Erythroblast (primary cell): ENCODE measurements at places on chromosomes 6 and 20.
A peak's percentile ranks its signal among the peaks of the same experiment; 100 is the strongest.

GRCh38 chr20:38336726-38337125, 9.6 kb upstream of the LBP start:
- DNase-seq = no peak

GRCh38 chr6:170388113-170388512, 81.6 kb downstream of the FAM120B start:
- DNase-seq = no peak

GRCh38 chr20:46569961-46570360, 19.5 kb upstream of the OCSTAMP start:
- DNase-seq = no peak

GRCh38 chr6:3356056-3356823, 97.5 kb downstream of the PSMG4 start:
- DNase-seq = peak; percentile 88

GRCh38 chr20:36527331-36528125, 13.8 kb upstream of the MYL9 start:
- DNase-seq = no peak

DNA sequence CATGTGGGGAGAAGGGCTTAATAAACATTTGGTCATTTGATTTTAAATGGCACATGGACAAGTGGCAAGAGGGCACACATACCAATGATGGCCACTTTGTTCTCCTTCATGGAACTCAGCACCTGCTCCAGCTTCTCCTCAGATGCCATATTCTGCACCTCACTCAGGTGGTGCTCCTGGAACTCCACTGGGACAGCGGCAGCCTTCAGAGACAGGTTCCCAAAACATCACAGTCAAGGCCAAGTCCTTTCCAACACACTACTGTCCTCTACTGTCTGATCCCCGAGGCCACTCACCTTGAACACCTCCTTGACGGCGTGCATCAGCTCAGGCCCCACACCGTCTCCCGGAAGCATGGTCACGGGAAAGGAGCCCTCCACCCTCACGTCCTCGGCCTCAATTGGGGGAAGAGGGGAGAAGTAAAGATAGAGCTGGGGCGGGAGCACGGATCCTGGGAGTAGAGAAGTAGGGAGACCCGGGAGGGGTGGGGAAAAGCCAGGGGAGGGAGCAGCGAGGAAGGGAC, 591 bp downstream of the IDH3B start:
- DNase-seq = peak; percentile 22

GRCh38 chr6:6583836-6584235, 4.7 kb upstream of the LY86 start:
- DNase-seq = no peak

- peak; percentile 76 for DNase-seq
Measured at GRCh38 chr6:28673787-28674671, 148.3 kb downstream of the GPX5 start.

- DNase-seq = no peak
Measured at GRCh38 chr6:110646951-110647910, 168.0 kb downstream of the CDK19 start.

DNA sequence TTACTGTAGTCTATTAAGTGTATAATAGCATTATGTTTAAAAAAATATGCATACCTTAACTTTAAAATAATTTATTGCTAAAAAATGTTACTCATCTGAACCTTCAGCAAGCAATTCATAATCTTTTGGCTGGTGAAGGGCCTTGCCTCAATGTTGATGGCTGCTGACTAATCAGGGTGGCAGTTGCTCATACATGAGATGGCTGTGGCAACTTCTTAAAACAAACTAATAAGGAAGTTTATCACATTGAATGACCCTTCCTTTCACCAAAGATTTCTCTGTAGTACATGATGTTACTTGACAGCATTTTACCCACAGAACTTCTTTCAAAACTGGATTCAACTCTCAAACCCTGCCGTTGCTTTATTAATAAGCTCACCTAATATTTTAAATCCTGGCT, 84.0 kb downstream of the TASP1 start:
- DNase-seq = no peak

GRCh38 chr6:723540-723939, 30.6 kb upstream of the EXOC2 start:
- no peak for DNase-seq

DNA sequence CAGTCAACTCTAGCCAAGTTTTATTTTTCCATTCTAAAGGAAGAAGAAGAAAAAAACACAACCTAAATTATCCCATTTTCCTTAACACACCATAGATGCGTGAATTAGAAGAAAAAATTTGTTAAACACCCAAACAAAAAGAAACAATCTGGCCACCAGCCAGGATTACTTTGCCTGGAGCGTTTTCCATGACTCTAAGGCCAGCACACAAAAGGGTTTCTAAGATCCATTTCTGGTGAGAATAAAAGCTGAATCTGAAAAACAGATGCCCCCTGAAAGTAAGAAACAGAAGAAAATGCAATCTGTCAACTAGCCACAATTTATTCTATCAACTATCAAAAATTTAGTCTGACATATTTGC, 267.2 kb upstream of the SULF2 start:
- DNase-seq = no peak

- DNase-seq = no peak
Measured at GRCh38 chr6:137136065-137136464, 37.4 kb downstream of the IL22RA2 start.

GRCh38 chr6:20629509-20629908, 95.3 kb downstream of the CDKAL1 start:
- DNase-seq = no peak

DNA sequence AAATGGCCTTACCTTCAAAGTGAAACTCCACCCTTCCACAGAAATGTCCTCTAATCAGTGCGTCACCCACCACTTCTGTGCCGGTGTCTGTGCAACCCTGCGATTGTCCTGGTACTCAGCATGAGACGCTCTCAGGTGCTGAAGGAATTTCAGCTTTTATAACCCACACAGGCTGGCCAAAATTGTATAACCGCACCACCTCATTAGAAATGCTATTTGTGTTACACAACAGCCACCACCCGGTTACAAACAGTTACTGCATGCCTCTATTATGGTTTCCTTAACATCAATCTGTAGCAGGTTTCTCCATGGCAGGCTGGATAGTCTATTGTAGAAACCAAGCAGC, 51.5 kb downstream of the SLC23A2 start:
- DNase-seq = peak; percentile 8

DNA sequence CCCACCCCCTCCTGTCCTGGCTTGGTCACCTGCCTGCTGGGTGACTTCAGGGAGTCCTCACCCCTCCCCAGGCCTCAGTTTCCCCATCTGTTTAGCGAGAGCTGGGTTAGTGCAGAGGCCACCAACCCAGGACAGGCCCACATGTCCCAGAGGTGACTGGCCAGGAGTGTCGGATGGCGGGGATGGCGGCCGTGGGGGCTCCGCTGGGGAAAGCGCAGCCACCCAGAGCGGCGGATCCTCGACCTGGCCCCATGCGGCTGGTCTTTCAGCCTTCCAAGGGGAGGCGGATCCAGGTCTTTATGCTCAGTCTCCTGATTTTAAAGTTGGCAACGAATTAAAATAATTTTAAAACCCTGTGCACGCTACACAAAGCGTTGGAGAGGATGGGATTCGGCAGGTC, 31.0 kb upstream of the GATA5 start:
- no peak for DNase-seq

DNA sequence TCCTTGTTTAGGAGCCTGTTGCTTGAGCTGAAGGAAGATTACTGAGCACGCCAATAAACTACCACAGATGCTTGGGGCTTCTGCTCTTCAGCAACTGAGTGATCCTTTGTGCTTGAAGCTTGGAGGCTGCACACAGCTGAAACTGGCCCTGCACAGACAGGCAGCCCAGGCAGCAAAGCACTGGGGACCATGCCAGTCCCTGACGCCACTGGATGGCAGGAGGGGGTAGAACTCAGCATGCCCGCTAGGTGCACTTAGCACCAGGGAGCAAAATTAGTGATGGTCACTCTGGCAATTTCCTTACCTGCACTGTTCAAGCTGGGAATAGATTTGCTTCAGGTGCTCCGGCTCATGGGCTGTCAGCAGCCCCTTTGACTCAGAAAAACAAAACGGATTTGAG, 91.5 kb downstream of the FAM50B start:
- no peak for DNase-seq

DNA sequence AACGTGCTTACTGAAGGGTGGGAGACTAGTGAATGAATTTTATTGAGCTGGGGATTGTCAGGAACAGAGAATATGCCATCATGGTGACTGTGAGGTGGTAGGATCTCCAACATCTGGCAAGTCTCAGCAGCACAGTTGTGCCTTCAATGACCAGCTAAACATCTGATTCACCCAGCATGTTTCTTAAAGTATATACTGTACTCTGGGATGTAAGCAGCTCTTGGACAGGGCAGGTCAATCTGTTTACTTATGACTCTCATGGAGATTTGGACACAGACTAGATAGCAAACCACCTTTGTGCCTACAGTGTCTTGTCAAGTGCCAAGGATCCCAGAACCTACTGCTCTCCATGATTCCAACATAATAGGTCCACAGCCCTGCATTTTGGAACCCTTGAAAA, 801.0 kb upstream of the CITED2 start:
- DNase-seq = no peak

- DNase-seq = no peak
Measured at GRCh38 chr6:114989279-114989964, 646.6 kb upstream of the HS3ST5 start.

GRCh38 chr20:2429051-2429450, 41.5 kb downstream of the SNRPB start:
- DNase-seq = no peak

DNA sequence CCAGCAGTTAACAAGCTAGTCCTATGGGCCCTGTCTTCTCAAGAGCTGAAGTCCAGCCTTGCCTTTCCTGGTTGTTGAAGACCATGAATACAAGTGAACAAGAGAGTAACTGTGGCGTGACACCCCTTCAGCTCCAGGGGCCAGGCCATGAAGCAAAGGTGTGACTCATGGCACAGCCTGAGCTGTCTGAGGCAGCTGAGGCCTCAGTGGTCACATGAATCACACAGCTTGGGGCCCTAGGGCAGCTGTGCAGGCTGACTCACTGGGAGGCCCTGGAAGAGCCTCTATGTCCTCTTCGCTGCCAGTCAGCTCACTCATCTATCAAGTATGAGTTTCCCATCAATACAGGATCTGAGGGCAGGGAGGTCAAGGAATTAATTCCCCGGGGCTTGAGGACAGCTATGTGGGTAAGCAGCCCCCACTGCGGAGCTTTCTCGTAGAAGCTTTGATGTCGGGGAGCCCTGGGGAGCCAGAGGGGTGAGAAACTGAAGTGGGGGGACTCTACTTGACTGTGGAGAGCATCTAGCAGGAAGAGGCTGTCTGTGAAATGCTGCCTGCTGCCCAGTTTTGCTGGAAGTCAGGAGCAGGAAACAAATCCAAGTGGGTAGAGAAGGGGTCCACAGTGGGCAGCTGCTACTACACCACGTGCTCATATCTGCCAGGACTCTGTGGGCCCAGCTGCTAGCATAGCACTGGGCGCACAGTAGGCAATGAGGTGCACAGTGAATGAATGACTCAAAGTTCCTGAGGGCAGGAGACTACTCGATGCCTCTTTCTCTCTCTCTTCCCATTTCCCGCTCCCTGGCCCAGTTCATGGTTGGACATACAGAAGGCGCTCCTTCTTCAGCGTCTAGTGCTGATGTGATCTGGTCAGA, 13.7 kb upstream of the FAM83C start:
- DNase-seq = peak; percentile 88
